ENCODE measurements at places on chromosomes 2 and 18.
A peak's percentile ranks its signal among the peaks of the same experiment; 100 is the strongest.

- peak; percentile 40 for DNase-seq
Observed at GRCh38 chr2:159516241-159516758, 100.0 kb downstream of the BAZ2B start.

- no peak for DNase-seq
Observed at GRCh38 chr2:85831735-85832134, 57.1 kb downstream of the ST3GAL5 start.

DNA sequence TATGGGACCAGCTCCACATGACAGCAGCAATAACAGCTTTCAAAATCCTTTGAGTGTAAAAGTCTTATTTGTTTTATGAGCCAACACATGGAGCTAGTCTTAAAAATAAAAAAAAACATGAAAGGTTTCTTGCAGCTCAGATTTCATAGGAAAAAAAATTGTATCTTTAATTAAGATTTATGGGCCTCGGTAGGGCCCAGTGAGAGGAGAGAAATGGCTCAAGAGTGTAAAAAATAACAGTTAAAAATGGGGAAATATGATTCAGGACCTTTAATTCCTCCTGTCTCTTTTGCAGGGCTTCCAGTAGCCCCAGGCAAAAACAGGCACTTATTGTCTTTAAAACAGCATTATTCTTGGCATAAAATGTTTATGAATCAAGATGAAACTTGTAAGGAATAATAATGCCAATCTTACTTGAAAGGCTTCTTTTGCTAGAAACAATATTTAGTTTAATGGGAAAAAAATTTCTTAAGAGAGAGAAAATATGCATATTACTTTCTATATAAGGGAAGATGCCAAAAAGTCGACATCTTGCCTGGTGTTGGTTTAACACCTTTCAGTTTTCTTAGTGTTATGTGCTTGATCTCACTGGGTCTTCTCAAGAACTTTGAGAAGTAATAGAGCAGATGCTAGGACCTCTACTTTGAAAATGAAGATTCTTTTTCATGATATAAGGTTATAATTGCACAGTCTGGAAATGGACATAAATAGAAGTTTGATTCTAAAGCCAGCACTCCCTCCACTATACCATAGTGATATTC is 71.3 kb upstream of the SETBP1 start:
- DNase-seq, result no peak

GRCh38 chr2:84498150-84498799 is 18.0 kb upstream of the DNAH6 start:
- no peak for DNase-seq

GRCh38 chr2:191043438-191043837 is 29.5 kb upstream of the STAT1 start:
- DNase-seq, result no peak

DNA sequence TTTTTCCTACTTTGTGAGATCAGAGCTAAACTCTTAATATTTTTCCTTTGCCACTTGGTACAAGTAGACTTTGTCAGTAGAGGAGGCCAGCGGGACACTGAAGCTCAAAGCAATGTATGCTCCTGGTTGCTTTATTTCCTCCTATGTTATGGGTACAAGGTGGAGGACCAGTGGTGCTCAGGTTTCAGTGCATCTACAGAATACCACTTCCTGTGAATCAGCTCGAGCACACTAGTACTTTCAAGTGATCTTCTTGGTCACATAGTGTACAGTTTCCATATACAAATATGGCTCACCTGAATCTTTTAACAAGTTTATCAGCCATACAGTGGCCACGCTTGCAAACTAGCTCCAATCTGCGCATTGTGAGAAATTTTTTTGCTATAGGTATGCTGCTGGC is 1674.8 kb upstream of the TMEFF2 start:
- DNase-seq, result no peak

GRCh38 chr2:186572705-186573104 is 17.2 kb upstream of the ITGAV start:
- DNase-seq, result no peak

DNA sequence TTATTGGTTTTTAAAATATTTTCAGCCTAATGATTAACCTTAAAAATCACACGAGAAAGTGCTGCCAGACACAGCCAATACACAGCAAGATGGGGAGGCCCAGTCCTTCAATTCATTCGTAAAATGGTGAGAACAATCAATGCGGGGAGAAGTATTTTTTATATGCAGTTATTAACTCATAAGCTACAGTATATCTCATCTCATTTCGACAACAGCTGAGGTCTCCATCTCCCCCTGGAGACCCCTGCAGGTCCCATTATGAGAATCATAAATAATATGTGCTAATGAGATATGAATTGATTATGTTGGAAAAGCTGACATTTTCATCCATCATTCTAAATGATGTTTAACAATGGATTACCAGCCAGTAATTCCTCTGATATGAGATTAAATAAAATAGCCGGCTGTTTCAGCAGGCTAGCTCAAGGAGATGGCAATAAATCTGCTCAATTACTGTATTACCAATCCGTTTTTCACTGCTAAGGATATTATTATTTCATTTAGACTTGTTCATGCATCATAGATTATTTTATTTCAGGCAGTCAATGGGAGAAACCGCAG is 535.8 kb downstream of the GALR1 start:
- DNase-seq, result no peak

GRCh38 chr18:27604583-27604982 is 419.5 kb upstream of the CHST9 start:
- DNase-seq, result no peak

DNA sequence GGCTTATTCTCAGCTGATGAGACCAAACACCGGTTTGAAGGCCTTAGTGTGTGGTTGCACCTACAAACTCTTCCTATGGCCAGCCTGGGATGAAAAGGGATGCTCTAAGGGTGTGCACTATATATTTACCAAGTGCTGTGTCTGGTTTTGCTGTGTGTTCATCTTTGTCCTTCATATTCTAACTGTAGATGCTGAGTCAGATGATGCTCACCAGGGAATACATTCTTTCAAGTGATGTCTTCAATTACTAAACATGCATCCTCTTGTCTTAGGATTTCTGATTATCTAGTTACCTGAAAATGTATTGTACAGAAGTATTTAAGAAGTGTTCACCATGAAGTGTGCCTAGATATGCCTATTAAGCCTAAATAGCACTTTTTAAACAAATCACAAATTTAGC is 1111.6 kb upstream of the ZEB2 start:
- DNase-seq, result no peak

GRCh38 chr2:201460532-201460931 is 9.0 kb downstream of the STRADB start:
- no peak for DNase-seq

- no peak for DNase-seq
Observed at GRCh38 chr2:198456418-198456817, 652.0 kb downstream of the PLCL1 start.

DNA sequence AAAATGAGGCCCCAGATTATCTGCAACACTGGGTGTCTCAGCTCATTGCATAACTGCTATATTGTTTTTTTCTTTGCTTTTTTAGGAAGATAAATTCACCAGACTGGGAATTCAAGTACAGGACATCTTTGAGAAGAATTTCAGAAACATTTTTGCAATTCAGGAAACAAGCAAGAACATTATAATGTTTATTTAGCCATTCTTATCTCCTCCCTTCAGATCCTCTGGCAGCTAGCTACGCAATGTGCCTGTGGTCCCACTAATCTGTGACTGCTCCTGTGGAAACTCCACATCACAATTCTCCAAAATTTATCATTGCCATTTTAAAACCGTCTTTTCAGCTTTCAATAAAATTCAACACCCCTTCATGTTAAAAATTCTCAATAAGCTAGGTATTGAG is 126.8 kb downstream of the SP100 start:
- DNase-seq, result no peak

GRCh38 chr18:77557046-77557587 is 307.5 kb downstream of the GALR1 start:
- DNase-seq, result no peak

DNA sequence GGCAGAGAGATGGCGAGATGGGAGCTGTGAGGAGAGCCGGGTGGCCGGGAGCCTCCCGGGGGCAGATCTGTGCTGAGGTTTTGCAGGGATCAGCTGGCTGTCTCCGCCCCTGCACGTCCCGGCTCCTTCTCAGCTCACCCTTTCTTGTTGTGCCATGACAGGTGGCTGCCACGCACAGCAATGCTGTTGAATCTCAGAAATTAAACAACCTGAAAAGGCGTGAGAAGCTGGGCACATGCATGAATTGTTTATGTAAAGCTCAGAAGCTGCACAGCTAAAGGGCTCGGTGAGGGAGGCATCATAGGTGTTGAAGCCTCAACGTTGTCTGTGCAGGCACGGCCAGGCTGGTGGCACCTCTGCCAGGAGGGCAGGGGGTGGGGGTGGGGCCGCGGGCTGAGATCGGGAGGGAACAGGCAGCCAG is 858 bp upstream of the RTP5 start:
- peak; percentile 30 for DNase-seq

- no peak for DNase-seq
Observed at GRCh38 chr2:8343031-8343430, 338.8 kb upstream of the ID2 start.

DNA sequence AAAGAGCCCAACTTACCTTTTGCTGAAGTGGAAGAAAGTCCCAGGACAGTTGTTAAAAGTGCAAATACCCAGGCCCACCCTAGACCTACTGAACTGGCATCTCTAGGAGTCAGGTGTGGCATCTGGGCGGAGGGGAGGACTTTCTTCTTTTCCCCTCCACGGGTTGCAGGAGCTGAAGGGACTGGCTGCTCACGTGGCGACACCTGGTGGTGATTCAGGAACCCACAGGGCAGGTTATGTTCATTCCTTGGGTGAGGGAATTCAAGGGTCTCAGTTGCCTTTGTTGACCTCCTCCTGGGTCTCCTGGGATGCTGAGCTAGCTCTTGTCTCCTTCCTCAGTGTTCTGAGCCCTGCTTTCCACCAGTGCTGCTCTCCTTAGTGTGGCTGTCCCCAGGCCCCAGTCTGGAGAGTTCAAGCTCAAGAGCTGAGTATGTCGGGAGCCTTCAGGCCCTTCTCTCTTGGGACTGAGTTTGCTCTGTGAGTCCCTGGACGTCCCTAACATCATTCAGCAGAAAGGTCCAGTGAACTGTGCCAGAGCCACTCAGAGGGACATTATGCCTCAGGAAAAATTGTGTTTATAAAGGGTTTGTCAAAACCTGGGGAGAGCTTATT is 56.9 kb downstream of the DYSF start:
- peak; percentile 66 for DNase-seq

- DNase-seq, result no peak
Observed at GRCh38 chr2:121723316-121723715, 13.4 kb downstream of the NIFK start.

Data from CD4-positive, alpha-beta T cell treated with Interleukin-6 at 100 ng/mL for 8 hours (primary cell).